ENCODE measurements at places on chromosomes 16 and 17. TPM values are rescaled to one million over a fixed set of nuclear protein-coding genes. Genes with fewer than 3 reads are reported as not detected.

Gene C16orf86
- total RNA-seq: 14.8 TPM

Gene TAF15
- total RNA-seq: 74.3 TPM

Gene CDH13
- total RNA-seq: 58.0 TPM

Gene NOXO1
- not detected for total RNA-seq

Gene SEPTIN1
- not detected for total RNA-seq

Gene PRDM7
- not detected for total RNA-seq

Gene TPPP3
- 0.74 TPM for total RNA-seq

Gene DNASE1L2
- total RNA-seq: 0.16 TPM

Gene HP
- total RNA-seq: not detected

Gene KRT40
- not detected for total RNA-seq

Gene KRTAP3-1
- total RNA-seq: not detected

Gene KCNJ12
- 1.7 TPM for total RNA-seq

Gene NPLOC4
- 60.3 TPM for total RNA-seq

Gene ALOXE3
- total RNA-seq: not detected

Gene CD300A
- not detected for total RNA-seq

Gene MT1E
- 103 TPM for total RNA-seq

Gene CX3CL1
- total RNA-seq: 0.33 TPM

Gene PLCD3
- 86.3 TPM for total RNA-seq

Gene NARF
- total RNA-seq: 27.9 TPM

Gene MRPL28
- total RNA-seq: 49.3 TPM

Gene TP53TG3C
- not detected for total RNA-seq
